Activated naive CD8-positive, alpha-beta T cell treated with anti-CD3 and anti-CD28 coated beads for 36 hours (primary cell): ENCODE measurements at places on chromosomes 6 and 20.

DNA sequence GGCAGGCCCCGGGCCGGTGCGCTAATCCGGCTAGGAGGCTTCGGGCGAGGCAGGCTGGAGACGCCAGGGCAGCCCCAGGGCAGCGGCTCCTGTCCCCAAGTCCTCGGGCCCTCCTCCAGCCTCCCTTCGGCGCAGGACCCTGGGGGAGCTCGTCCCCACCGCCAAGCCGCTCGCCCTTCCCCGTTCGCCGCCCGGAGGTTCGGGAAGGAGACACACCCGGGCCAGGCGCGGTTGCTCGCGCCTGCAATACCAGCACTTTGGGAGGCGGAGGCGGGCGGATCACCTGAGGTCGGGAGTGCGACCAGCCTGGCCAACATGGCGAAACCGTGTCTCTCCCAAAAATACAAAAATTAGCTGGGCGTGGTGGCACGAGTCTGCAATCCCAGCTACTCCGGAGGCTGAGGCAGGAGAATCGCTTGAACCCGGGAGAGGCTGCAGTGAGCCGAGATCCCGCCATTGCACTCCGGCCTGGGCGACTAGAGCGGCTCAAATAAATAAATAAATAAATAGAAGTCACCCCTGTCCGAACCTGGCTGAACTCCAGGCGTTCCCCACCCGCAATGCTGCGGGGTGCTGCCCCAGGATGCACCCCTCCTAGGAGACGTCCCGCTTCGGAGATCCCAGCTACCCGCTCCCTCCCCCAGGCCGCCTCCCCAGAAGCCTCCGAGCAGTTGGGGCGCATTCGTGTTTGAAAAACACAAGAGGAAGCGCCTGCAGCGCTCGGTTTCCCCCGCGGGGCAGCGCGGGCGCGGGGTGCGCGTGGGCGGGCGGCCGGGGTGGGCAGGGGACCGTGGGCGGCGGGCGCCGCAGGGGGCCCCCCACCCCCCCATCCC, 27.5 kb downstream of the SERPINB9 start:
- DNase-seq, result peak; percentile 49
- peaks cover 16% of the 10 kb centered on the region for H3K36me3 ChIP-seq
- peak overlapping the region; percentile 77 for H3K4me3 ChIP-seq

- H3K27me3 ChIP-seq, result peaks cover 24% of the 10 kb centered on the region
- H3K27ac ChIP-seq, result no peak overlapping the region
- H3K36me3 ChIP-seq, result no peaks in the 10 kb centered on the region
Observed at GRCh38 chr6:46186583-46186982, 15.8 kb upstream of the ENPP5 start.

- no peak overlapping the region for H3K4me3 ChIP-seq
- H3K27ac ChIP-seq, result no peak overlapping the region
- peaks cover 52% of the 10 kb centered on the region for H3K36me3 ChIP-seq
- H3K27me3 ChIP-seq, result no peaks in the 10 kb centered on the region
- peaks cover 19% of the 10 kb centered on the region for H3K4me1 ChIP-seq
Observed at GRCh38 chr6:4130357-4130987, 4.9 kb downstream of the ECI2 start.

GRCh38 chr20:63794614-63795013, 36.5 kb downstream of the ZBTB46 start:
- no peak overlapping the region for H3K4me3 ChIP-seq
- DNase-seq, result no peak
- H3K36me3 ChIP-seq, result no peaks in the 10 kb centered on the region
- H3K27ac ChIP-seq, result no peak overlapping the region

- no peak overlapping the region for H3K4me3 ChIP-seq
- no peaks in the 10 kb centered on the region for H3K27me3 ChIP-seq
- H3K27ac ChIP-seq, result no peak overlapping the region
- H3K36me3 ChIP-seq, result no peaks in the 10 kb centered on the region
Observed at GRCh38 chr6:53410508-53411258, 61.9 kb upstream of the ELOVL5 start.

DNA sequence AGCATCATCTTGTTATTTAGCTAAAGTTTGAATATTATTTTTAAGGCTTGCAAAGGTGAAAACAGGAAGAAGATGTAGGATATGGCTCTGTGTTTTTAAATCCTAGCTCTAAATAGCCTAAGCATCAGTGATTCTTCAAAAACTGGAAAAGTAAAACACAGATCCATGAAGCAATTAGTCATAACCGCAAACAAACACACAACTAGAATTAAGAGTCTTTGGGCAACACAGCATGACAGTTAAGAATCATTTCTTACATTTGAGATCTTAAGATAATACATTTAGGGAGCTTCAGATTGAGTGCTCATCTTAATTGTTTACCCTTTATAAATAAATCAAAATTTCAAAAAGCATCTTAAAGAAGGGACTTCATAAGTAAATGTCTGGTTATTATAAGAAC, 115.8 kb upstream of the MAP7 start:
- H3K4me3 ChIP-seq, result no peak overlapping the region
- DNase-seq, result no peak
- H3K27me3 ChIP-seq, result no peaks in the 10 kb centered on the region

GRCh38 chr6:38177882-38178583, 358.5 kb downstream of the ZFAND3 start:
- DNase-seq, result no peak
- peaks cover 4% of the 10 kb centered on the region for H3K36me3 ChIP-seq
- no peak overlapping the region for H3K4me3 ChIP-seq
- H3K27me3 ChIP-seq, result no peaks in the 10 kb centered on the region

DNA sequence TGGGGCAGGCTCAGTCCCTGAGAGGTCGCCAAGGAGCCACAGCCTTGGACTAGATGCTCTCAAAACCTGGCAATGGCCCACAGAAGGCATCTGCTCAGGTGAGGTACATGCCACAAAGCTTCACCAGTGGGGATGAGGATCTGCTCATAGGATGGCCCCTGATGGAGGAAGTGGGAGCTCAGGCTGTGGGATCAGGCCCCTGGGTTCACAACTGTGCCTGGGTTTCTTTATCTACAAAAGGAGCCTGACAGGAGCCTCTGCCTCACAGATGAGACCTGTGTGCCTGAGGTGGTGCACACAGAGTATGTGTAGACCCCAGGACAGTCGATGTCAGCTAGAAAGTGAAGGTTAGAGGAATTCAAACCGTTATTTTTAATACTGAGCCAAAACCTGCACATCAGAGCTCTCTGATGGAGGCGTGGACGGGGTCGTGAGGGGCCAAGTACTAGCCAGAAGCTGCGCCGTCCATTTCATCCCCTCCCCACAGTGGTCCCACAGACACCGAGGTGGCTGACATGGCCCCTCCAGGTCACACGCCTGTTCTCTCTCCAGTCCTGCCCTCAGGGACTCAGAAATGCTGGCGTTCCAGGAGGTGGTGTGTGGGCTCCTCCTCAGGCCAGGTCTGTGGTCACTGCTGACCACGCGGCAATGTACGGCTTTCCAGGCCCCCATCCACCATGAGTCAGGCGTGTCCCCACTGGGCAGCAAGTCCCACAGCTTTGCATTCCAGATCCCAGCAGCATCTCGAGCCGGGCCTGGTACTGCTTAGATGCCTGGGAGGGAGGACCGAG, 33.3 kb downstream of the NTSR1 start:
- H3K27ac ChIP-seq, result no peak overlapping the region
- H3K36me3 ChIP-seq, result no peaks in the 10 kb centered on the region
- no peak for DNase-seq

DNA sequence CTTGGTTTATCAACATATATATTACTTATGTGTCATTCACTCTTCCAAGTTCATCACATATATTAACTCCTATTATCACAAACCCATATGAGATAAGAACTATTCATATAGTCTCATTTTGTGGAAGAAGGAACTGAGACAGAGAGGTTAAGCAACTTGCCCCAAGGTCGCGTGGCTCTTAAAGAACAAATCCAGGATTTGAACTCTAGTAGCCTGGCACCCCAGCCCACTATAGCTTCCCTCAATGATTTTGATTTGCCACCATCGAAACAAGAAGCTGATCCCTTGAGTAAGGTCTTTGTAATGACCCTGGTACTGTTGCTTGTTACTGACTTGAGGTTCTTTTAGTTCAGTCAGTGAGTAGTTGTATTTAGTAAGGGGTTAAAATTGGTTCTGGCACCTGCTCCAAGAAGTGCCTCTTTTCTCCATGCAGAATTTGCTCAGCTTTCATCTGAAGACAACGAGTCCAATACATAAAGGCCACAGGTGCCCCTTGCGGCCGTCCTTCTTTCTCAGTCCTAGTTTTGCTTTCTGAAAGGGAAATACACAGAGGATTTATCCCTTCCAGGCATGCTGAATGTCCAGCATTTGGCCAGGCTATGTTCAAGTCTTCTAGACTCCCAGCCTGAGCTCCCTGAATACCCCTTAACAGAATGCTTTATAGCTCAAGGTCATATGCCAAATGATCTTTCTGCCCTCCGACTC, 253.0 kb downstream of the TBC1D7 start:
- H3K27me3 ChIP-seq, result peaks cover 7% of the 10 kb centered on the region
- H3K4me3 ChIP-seq, result no peak overlapping the region
- DNase-seq, result no peak
- H3K4me1 ChIP-seq, result no peaks in the 10 kb centered on the region
- H3K27ac ChIP-seq, result no peak overlapping the region

- H3K4me1 ChIP-seq, result peaks cover 17% of the 10 kb centered on the region
- H3K27ac ChIP-seq, result no peak overlapping the region
- H3K27me3 ChIP-seq, result no peaks in the 10 kb centered on the region
- no peak overlapping the region for H3K4me3 ChIP-seq
Observed at GRCh38 chr6:135188718-135189117, 7.6 kb downstream of the MYB start.

DNA sequence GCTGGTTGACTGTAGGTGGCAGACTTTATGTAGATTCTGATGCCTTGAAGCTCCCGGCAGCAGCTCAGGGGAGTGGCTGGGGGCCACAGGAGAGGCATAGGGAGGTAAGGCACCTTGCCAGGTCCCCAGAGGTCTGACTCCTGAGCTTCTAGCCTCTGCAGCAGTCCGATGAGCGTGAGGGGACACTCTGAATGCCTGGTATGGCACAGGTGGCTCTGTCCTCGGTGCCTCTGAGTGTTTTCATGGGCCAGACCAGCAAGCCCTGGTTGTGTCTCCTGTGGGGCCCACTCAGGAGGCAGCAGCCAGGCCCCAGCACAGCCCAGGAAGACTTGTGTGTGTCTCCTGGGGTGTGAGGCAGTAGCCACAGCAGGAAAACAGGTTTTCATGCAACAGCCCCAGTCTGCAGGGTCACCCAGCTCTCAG, 39.7 kb upstream of the IRF4 start:
- H3K36me3 ChIP-seq, result peaks cover 3% of the 10 kb centered on the region
- peaks cover 6% of the 10 kb centered on the region for H3K4me1 ChIP-seq
- no peak for DNase-seq
- H3K4me3 ChIP-seq, result no peak overlapping the region
- no peaks in the 10 kb centered on the region for H3K27me3 ChIP-seq

DNA sequence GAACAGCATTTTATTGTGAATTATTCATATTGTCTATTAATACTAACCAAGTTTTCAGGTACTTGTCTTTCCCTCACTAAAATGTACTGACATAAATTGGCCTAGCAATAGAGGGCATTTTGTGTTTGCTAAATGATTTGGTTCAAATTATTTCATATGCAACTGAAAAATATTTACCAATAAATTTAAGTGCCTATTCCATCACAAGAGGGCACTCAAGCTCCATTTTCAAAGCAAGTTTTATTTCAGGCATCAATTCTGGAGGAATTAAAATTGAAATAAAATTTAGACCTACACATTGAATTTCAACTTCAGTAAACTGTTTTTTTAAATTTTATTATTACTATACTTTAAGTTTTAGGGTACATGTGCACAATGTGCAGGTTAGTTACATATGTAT, 114.3 kb upstream of the SYNCRIP start:
- H3K27ac ChIP-seq, result no peak overlapping the region
- H3K4me1 ChIP-seq, result no peaks in the 10 kb centered on the region
- DNase-seq, result no peak
- no peaks in the 10 kb centered on the region for H3K27me3 ChIP-seq
- H3K36me3 ChIP-seq, result no peaks in the 10 kb centered on the region

DNA sequence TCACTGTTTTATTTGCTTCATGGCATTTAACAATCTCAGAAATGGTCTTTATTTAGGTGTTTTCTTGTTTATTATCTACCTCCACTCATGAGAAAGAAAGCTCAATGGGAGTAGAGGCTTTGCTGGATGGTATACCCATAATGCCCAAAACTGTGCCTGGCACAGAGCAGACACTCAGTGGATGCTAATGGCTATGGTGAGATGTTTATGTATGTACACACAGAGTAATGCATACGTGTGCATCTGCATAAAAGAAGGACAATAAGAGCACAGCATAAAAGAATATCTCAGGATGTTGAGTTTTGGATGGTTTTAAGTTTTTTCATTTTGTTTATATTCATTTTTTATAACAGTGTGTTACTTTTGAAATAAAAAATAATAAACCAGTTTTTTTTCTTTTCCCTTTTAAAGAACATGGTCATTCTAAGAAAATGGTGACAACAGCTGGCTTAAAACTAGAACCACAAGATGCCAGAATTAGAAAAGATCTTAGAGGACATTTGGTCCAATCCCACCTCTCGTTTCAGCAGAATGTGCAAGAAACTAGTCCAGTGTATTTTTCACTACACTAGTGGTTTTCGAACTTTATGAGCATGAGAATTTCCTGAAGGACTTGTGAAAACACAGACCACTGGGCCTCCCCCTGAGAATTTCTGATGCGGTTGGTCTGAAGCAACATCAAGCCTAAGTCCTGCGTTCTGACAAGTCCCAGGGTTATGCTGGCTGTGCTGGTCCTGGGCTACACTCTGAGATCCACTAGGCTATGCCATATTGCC, 131.9 kb downstream of the FYN start:
- peak overlapping the region; percentile 7 for H3K27ac ChIP-seq
- peaks cover 92% of the 10 kb centered on the region for H3K4me1 ChIP-seq
- no peak for DNase-seq
- H3K27me3 ChIP-seq, result no peaks in the 10 kb centered on the region

DNA sequence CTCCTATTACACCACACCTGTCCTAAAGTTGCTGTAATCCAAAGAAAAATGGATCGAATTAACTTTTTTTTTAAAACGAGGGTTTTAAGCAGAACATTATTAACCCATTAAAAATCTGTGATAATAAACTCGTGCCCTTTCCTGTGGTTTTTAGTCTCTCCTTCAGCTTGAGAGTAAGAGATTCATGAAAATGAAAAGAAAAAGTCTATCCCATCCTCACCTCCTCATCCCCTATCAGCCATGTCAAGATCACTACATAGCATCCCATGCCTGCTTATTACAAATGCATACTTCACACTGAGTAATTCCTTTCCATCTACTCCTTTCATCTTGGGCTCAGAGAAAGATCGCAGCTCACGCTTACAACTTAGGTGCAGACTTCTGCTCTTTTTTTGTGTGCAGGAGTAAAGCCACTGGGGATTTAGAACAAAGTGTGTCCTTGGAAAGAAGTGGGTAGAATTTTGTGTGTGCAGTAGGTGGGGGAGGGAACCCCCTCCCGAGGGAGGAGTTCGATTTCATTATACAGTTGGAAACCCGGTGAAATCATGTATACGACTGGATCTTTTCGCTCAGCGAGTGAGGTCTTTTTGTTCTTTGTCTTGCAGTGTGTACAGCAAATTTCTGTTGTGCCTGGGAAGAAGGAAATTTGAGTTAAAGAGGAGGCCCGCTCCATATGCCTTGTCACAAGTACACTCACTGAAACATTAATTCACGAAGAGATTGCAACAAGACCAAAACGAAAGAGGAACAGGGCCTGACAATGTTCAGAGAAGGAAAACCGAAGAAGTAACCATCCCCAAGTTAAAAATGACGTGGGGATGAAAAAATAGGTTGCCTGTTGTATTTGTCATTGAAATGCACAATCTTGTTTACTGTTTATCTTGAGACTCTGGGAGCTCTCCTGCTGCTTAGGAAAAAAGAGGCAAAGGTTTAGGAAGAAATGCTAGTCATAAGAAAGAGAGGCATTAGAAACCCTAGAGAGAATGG, 146.5 kb upstream of the ZNF217 start:
- H3K27me3 ChIP-seq, result no peaks in the 10 kb centered on the region
- peaks cover 58% of the 10 kb centered on the region for H3K4me1 ChIP-seq
- no peaks in the 10 kb centered on the region for H3K36me3 ChIP-seq
- peak overlapping the region; percentile 77 for H3K4me3 ChIP-seq
- no peak for DNase-seq
